ENCODE measurements at places on chromosomes 5 and 9. TPM values are rescaled to one million over a fixed set of nuclear protein-coding genes. Genes with fewer than 3 reads are reported as not detected.

The LCN15 gene
- total RNA-seq, result 1.9 TPM

The IRF1 gene
- 35.6 TPM for total RNA-seq

The PIP5KL1 gene
- 9.0 TPM for total RNA-seq

The PCDHGA12 gene
- total RNA-seq, result 4.1 TPM

- DNase-seq, result no peak
These were observed 667.3 kb upstream of the CDH9 start for GRCh38 chr5:27705661-27706060.

GRCh38 chr5:39717176-39717897 lies 292.6 kb upstream of the DAB2 start:
- DNase-seq, result no peak

DNA sequence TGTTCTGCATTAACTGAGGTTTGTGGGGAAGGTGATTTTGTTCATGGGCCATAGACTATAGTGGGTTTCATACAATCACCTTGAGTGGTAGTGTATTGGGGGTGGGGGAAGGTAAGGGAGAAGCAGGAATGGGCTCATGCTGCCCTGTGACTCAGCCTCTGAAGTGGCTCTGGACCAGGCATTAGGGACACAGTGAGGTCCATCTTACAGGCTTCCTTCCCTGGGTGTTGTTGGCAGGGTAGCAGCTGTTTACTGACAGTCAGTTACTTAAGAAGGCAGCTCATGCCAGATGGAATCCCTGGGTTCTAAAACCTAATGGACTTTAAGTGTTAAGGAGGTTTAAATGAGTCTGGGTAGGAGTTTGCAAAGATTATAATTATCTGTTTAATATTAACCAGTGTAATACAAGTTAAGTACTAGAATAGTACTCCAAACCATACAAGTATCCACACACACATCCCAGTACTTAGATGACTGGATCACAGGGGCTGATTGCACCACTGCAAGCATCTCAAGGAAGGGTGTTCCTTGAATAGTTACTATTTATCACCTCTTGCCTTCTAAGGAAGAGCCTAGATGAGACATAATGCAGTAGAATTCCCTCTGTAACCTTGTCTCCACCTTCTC lies 59.3 kb downstream of the CAST start:
- DNase-seq, result no peak

DNA sequence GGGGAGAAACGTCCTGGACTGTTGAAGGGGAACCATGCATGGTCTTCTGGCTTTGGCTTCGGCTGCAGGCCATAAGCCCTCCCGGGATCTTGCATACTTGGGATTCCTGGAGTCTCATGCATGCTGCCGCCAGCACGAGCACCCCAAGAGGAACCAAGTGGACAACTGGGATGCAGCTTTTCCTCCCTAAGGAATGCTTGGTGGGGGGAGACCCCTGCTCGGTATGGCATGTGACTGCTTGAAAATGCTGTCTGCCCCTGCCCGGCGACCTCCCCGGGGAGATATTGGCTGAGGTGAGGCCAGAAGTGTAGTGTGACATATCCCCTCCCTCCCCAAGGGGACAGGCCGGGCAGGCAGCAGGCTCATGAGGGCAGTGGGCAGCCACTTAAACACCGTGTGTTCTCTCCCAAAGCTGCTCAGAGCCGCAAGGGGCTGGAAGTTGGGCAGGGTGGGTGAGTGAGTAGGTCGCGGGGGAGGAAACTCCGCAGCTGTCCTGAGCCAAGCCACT lies 15.7 kb downstream of the TMEM171 start:
- peak; percentile 50 for DNase-seq

DNA sequence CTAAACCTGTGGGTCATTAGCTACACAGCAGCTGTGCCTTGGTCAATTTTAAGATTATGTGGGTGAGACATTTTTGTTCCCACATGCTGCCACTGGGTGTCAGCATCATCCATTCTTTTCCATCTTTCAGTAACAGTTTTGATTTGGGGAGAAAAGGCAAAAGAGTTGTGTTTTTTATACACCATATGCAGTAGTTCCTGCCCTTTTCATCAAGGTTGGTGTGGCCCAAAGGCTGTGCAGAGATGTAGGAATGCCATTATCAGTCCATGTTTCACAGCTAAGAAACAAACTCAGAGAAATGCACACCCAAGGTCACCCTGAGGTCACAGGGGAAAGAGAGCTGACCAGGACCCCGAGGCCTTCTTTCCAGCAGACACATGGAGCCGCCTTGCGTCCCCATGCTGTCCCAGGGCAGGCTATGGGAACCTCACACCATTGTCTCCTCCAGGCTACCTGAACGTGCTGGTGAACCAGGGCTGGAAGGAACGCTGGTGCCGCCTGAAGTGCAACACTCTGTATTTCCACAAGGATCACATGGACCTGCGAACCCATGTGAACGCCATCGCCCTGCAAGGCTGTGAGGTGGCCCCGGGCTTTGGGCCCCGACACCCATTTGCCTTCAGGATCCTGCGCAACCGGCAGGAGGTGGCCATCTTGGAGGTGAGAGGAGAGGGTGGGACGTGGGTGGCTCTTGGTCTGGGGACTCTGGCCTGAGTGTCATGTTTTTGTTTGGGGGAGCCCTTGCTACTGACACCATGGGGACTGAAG lies 27.8 kb upstream of the GRPEL2 start:
- no peak for DNase-seq

DNA sequence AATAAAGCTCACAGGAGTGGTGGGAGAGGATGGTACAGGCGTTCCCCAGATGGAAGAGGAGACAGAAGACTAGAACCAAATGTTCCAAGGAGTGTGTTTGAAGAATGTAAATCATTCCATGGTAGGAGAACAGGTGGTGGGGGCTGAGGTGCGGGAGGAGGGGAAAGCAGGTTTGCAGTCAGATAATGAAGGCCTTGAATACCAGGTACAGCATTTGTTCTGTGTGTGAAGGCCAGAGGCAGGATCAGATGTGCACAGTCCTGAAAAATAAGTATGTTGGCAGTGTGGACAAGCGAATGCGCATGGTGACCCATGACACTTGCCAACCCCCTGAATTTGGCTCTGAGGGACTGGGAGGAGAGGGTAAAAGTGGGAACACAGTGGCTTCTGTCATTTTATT lies 59.9 kb upstream of the ALDH1B1 start:
- no peak for DNase-seq

Data from mesothelial cell of epicardium (in vitro differentiated cells).